A549 treated with CpdA at 1 μM for 4 hours (cell line): ENCODE measurements at places on chromosomes 3 and 15. TPM values are rescaled to one million over a fixed set of nuclear protein-coding genes. Genes with fewer than 3 reads are reported as not detected.

The GOLGA8M gene
- not detected in 5 replicates for total RNA-seq

The AMOTL2 gene
- total RNA-seq = 37.3 to 44.8 TPM (median 41.5 TPM) in 5 replicates

The BTLA gene
- total RNA-seq = 0.03 TPM in 1 of 5 replicates, not detected in the others

The THAP10 gene
- 5.0 to 7.1 TPM (median 5.9 TPM) in 5 replicates for total RNA-seq

The CLSTN2 gene
- 0.02 to 0.08 TPM (median 0.02 TPM) in 5 replicates for total RNA-seq

The RFT1 gene
- total RNA-seq = 18.1 to 29.2 TPM (median 28.2 TPM) in 5 replicates

The FSIP1 gene
- 0.47 to 1.1 TPM (median 0.65 TPM) in 5 replicates for total RNA-seq

The SOX14 gene
- total RNA-seq = not detected in 5 replicates

The VWA5B2 gene
- 0.34 to 0.93 TPM (median 0.38 TPM) in 5 replicates for total RNA-seq

The GOLGA8G gene
- 0.02 TPM in 1 of 5 replicates, not detected in the others for total RNA-seq

The PLSCR4 gene
- total RNA-seq = 3.4 to 5.3 TPM (median 4.6 TPM) in 5 replicates

The ANKRD63 gene
- total RNA-seq = 0.19 to 0.42 TPM (median 0.32 TPM) in 4 of 5 replicates, not detected in the other

The ZNF620 gene
- 1.4 to 2.3 TPM (median 1.8 TPM) in 5 replicates for total RNA-seq

The SYNPR gene
- total RNA-seq = not detected in 5 replicates

The LSAMP gene
- total RNA-seq = 0.06 to 0.30 TPM (median 0.08 TPM) in 5 replicates

The OIP5 gene
- 13.6 to 16.2 TPM (median 14.8 TPM) in 5 replicates for total RNA-seq

The LMCD1 gene
- total RNA-seq = 73.2 to 92.8 TPM (median 76.8 TPM) in 5 replicates

The UBE3A gene
- 19.9 to 28.9 TPM (median 24.7 TPM) in 5 replicates for total RNA-seq

The SEC22A gene
- 18.2 to 22.9 TPM (median 20.6 TPM) in 5 replicates for total RNA-seq

The ITIH4 gene
- total RNA-seq = 0.45 to 1.4 TPM (median 0.69 TPM) in 5 replicates

The DPPA2 gene
- total RNA-seq = not detected in 5 replicates
